Type B pancreatic cell (in vitro differentiated cells): ENCODE measurements at places on chromosomes 6 and 20.

- no peak overlapping the region for H3K4me3 ChIP-seq
- H3K27me3 ChIP-seq = peaks cover 16% of the 10 kb centered on the region
- DNase-seq = no peak
- H3K36me3 ChIP-seq = no peaks in the 10 kb centered on the region
- no peak overlapping the region for H3K27ac ChIP-seq
Measured at GRCh38 chr6:123562677-123563076, 74.1 kb downstream of the TRDN start.

GRCh38 chr20:8305449-8305978, 173.4 kb downstream of the PLCB1 start:
- no peak overlapping the region for H3K4me3 ChIP-seq
- no peak overlapping the region for H3K27ac ChIP-seq
- H3K4me1 ChIP-seq = peaks cover 38% of the 10 kb centered on the region
- H3K27me3 ChIP-seq = no peaks in the 10 kb centered on the region
- H3K36me3 ChIP-seq = no peaks in the 10 kb centered on the region

- peaks cover 4% of the 10 kb centered on the region for H3K4me1 ChIP-seq
- DNase-seq = no peak
- H3K27me3 ChIP-seq = peaks cover 3% of the 10 kb centered on the region
- no peaks in the 10 kb centered on the region for H3K36me3 ChIP-seq
- H3K4me3 ChIP-seq = no peak overlapping the region
Measured at GRCh38 chr6:118280210-118280609, 267.9 kb upstream of the PLN start.

DNA sequence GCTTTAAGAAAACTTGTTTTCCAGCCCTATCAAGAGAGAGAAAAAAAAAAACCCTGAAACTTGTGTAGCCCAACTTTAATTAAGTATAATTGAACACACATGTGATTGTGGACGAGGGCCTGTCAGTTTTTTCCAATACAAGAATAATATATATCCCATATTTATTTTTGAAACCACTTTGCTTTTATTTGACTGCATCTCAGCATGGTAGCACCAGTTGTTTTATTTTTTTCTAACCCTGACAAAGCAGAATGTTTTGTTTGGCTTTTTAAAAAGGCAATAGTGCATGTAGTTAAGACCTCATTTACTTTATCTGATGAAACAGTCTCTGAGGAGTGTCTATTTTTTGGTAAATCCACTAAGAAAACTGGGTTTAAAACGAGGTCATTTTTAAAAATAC, 257.7 kb downstream of the CDKAL1 start:
- peak overlapping the region; percentile 4 for H3K27ac ChIP-seq
- no peaks in the 10 kb centered on the region for H3K27me3 ChIP-seq
- H3K36me3 ChIP-seq = peaks cover under 1% of the 10 kb centered on the region
- peaks cover 19% of the 10 kb centered on the region for H3K4me1 ChIP-seq

GRCh38 chr20:18647777-18648176, 59.9 kb downstream of the DTD1 start:
- no peak overlapping the region for H3K4me3 ChIP-seq
- no peaks in the 10 kb centered on the region for H3K27me3 ChIP-seq
- peak overlapping the region; percentile 7 for H3K27ac ChIP-seq
- no peak for DNase-seq

GRCh38 chr20:46549188-46549972, 1.1 kb downstream of the OCSTAMP start:
- H3K36me3 ChIP-seq = no peaks in the 10 kb centered on the region
- H3K27me3 ChIP-seq = no peaks in the 10 kb centered on the region
- no peak overlapping the region for H3K27ac ChIP-seq
- no peaks in the 10 kb centered on the region for H3K4me1 ChIP-seq

GRCh38 chr20:63702751-63703470, 4.9 kb downstream of the ARFRP1 start:
- H3K27me3 ChIP-seq = no peaks in the 10 kb centered on the region
- DNase-seq = no peak
- H3K27ac ChIP-seq = no peak overlapping the region
- H3K4me3 ChIP-seq = no peak overlapping the region
- H3K36me3 ChIP-seq = peaks cover 4% of the 10 kb centered on the region
- peaks cover 7% of the 10 kb centered on the region for H3K4me1 ChIP-seq

GRCh38 chr6:85008296-85009009, 244.1 kb upstream of the TBX18 start:
- no peaks in the 10 kb centered on the region for H3K4me1 ChIP-seq
- no peaks in the 10 kb centered on the region for H3K36me3 ChIP-seq
- peaks cover 12% of the 10 kb centered on the region for H3K27me3 ChIP-seq
- no peak for DNase-seq
- no peak overlapping the region for H3K4me3 ChIP-seq
- no peak overlapping the region for H3K27ac ChIP-seq

DNA sequence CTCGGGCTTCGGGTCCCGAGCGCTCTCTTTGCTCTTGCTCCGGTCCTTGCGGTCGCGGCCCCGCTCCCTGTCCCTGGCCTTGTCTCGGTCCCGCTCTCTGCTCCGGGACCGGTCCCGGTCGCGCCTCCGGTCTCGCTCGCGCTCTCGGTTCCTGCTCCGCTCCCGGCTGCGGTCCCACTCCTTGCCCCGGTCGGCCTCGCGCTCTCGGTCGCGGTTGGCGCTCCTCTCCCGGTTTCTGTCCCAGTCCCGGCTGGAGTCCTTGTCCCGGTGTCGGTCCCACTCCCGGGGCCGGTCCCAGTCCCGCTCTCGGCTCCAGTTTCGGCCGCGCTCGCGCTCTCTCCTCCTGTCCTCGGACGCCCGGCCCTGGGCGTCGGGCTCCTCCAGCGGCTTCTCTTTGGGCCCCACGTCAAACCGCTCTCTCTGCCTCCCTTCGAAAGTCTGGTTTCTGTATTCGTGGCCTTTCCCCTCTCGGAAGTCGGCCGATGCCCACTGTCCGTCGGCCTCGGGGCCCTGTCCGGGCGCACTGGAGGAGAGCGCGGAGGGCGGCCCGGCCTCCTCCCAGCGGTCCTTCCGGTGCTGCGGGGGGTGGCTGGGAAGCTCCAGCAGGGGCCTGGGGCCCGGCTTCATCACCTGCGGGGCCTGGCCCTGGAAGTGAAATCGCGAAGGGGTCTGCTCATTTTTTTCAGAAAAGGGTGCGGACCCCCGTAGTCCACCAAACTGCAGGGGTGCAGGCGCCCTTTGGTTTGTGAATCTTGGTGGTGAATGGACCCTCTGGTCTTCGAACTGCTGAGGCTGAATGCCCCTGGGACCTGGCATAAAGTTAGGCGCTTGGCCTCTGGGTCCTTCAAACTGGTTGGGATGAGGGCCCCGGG, 17.9 kb upstream of the TCFL5 start:
- peaks cover 3% of the 10 kb centered on the region for H3K27me3 ChIP-seq
- H3K27ac ChIP-seq = no peak overlapping the region
- H3K36me3 ChIP-seq = peaks cover 6% of the 10 kb centered on the region
- no peak for DNase-seq

GRCh38 chr20:10536531-10536930, 101.4 kb downstream of the SLX4IP start:
- peaks cover 4% of the 10 kb centered on the region for H3K36me3 ChIP-seq
- no peaks in the 10 kb centered on the region for H3K27me3 ChIP-seq
- H3K4me1 ChIP-seq = peaks cover 10% of the 10 kb centered on the region

DNA sequence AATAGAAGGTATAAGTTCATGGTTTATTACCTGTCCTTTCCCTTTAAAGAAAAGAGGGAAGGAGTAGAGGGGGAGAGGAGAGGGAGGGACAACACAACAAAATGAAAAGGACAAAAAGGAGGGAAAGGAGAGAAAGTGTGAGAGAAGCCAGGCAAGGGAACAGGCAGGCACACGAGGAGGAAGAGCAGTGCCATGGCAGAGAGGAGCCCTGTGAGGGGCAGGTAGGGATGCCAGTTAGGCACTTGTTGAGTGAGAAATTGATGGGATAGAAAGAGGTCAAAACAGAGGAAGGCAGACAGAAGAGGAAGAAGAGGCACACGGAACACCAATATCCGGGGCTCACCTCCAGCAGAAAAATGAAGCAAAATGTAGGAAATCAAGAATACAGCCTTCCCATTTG, 42.5 kb downstream of the TNFAIP3 start:
- no peak overlapping the region for H3K4me3 ChIP-seq
- peaks cover 22% of the 10 kb centered on the region for H3K4me1 ChIP-seq

DNA sequence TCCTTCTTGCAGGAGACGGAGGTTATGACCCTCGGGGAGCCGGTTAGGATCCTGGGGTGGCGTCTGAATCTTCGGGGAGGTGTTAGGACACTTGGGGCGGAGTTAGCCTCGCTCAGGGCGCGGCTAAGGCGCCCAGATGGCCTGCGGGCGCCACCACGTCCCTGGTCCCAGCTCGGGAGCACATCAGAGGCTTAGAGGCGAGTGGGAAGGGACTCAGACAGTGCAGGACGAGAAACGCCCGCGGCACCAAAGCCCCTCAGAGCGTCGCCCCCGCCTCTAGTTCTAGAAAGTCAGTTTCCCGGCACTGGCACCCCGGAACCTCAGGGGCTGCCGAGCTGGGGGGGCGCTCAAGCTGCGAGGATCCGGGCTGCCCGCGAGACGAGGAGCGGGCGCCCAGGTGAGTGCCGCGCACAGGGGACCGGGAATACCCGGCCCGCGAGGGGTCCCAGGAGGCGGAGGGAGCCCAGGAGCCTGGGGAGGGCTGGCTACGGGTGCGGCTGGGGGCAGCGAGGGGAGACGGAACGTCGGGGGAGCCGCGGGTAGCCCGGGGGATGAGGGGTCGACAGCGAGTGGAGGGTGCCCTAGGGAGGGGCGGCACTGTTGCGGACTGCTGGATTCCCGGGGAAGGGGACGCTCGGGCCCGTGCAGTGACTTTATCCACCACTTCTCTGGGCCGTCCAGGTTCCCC, at the start of gene HCK:
Gene HCK, plus strand, starts transcription at position 153 of the 688 bp plus-strand sequence.
- no peak within 1 kb of the TSS for H3K27ac ChIP-seq
- no peak for DNase-seq
- H3K27me3 ChIP-seq = peaks cover 88% of the 10 kb centered on the region
- H3K4me1 ChIP-seq = peaks cover 8% of the 10 kb centered on the region

DNA sequence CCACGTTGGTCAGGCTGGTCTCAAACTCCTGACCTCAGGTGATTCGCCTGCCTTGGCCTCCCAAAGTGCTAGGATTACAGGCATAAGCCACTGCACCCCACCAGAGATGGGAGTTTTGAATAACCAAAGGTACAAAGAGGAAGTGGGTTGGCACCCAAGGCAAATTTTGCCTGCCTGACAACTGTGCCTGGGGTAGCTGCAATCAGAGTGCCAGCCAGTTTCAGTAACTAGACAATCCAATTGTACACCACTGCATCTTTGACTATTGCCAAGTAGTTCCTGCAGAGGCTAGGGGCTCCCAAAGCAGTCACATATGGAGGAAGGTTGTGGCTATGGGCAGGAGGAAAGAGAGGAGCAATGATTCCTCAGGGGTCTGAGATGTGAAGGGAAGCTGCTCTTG, 16.6 kb downstream of the ZC3H12D start:
- no peak overlapping the region for H3K4me3 ChIP-seq
- peaks cover 11% of the 10 kb centered on the region for H3K4me1 ChIP-seq
- no peak overlapping the region for H3K27ac ChIP-seq

- DNase-seq = no peak
- H3K4me3 ChIP-seq = no peak overlapping the region
- no peak overlapping the region for H3K27ac ChIP-seq
- H3K36me3 ChIP-seq = no peaks in the 10 kb centered on the region
Measured at GRCh38 chr6:4973415-4973814, 30.4 kb downstream of the RPP40 start.
